ENCODE measurements at places on chromosomes 6 and 20. TPM values are rescaled to one million over a fixed set of nuclear protein-coding genes. Genes with fewer than 3 reads are reported as not detected.
A peak's percentile ranks its signal among the peaks of the same experiment; 100 is the strongest.

GRCh38 chr6:152118224-152118623 is 310.7 kb downstream of the ESR1 start:
- DNase-seq, result no peak

DNA sequence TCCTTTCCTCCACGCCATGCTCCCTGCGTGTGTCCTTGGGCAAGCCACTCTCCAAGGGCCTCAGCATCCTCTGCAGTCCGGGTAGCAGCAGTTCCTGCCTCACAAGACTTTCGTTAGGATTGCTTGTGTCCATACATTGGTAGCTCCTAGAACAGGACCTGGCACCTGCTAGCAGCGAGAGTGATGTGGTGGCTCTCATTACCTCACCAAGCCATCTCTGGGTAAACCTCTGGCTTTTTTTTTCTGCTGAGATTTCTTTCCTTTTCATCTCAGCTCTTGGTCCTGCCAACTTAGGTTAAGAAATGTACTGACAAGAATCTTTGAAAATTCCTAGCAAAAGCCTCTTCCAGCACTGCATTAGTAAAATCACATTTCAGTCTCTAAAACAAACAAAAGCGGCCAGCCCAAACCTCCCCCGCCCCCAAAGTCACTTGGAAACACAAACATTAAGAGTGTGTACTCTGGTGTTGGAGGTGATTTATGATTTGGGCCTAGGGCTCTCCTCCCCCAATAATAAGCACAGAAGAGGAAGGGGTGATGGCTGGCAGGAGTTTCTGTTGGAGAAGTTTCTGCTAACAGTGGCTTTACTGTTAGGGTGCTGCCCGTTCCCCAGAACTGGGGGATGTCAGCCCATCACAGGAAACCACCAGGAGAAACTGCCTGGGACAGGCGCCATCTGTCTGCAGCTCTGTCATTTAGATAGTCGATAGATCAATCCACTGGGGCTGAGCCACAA is 199.2 kb downstream of the CD83 start:
- peak; percentile 30 for DNase-seq

DNA sequence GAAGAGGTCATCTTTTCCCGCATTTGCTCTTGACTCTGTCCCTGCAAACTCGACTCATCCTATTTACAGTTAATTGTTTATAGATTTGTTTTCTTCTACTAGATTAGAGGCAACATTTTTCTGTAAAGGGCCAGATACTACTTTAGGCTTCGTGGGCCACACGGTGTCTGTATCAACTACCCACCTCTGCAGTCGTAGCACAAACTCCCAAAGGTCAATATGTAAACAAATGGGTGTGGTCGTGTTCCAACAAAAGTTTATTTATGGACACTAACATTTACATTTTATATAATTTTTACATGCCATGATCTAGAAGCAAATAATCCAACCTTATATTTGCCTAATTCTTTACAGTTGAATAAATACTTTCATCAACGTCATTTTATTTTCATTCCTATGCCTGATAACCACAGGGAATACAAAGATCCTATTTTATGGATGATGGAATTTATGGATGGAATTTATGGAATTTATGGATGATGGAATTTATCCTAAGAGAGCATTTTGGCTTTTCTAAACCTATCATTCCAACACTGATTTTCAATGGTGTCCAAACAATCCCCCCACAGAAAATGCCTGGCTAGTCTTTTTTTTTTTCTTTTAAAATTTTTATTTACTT is 232.8 kb downstream of the MYLK4 start:
- no peak for DNase-seq

DNA sequence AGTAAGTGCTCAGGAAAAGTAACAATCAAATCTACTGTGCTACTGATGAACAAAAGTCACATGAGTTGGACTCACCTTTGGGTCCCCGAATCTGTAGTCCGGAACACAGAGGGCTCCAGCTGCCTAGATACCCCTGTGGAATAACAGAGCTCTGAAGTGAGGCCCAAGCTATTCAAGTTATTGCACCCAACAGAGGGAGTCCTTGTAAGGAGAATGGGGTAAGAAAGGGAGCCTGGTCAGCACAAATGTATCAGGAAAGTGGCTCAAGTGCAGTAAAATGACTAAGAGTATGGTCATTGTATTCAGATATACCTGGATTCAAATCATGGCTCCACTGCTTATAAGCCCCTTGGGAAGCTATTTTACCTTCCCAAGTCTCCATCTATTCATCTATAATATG is 20.9 kb downstream of the EDN1 start:
- DNase-seq, result no peak

DNA sequence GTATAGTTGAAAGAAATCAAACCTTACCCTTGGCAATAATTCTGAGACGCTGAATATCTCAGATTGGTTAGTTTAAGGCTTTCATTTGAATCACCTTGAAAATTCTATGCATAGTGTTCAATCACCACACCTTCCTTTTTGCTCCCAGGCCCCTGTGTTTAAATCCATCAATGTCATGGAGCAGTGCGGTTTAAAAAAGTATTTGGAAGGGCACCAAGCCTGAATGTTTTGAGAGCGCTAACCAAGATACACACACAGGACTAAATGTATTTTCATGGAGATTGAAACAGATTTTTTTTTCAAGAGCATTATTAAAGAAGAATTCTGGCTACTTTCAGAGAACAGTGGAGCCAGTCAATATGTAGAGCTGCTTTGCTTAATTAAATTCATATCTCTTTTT is 195.7 kb downstream of the CENPW start:
- DNase-seq, result no peak

DNA sequence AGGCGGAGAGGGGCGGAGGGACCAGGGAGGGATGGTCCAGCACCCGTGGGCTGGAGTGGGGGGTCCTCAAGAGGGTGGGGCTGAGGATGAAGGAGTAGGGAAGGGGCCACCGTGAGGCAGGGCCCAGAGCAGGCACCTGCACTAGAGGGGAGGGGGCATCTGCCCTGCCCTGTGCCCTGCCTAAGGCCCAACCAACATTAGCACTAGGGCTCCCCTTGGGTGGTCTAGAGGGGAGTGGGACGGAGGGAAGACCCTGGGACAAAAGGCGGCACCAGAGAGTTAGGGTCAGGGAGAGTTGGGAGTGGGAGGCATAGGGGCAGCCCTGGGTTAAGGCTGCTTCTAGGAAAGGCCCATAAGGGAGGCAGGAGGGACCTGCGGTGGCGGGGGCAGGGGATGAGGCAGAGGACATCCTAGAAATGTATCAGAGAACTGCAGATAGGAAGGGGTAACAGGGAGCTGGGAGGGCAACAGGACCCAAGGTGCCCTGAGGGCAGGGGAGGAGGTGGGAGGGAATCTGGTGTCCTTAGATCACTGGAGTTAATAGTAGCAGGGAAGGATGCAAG is 24.5 kb downstream of the HLA-F start:
- DNase-seq, result no peak

GRCh38 chr6:26022132-26022472 is 59.5 kb downstream of the TRIM38 start:
- peak; percentile 65 for DNase-seq

- no peak for DNase-seq
Measured at GRCh38 chr6:148414836-148415235, 72.2 kb downstream of the SASH1 start.

DNA sequence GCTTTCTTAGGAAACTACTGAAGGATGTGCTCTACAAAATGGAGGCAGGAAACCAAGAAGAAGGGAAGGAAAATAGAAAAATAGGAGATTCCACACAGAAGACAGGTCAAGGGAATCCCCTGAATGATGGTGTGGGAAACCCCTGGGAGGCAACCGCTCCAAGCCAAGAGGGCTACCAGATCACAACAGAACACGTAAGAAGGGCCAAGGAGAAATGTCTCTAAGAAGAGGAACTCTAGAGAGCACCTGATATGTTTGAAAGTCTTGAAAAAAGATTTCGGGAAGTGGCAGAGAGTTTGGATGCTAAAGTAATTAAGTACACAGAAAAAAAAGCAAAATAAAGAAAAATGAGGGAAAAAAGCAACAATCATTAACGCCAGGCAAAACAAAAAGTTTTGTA is 7.1 kb downstream of the KIF13A start:
- DNase-seq, result no peak

Gene TNF
- 92.5 TPM for total RNA-seq

DNA sequence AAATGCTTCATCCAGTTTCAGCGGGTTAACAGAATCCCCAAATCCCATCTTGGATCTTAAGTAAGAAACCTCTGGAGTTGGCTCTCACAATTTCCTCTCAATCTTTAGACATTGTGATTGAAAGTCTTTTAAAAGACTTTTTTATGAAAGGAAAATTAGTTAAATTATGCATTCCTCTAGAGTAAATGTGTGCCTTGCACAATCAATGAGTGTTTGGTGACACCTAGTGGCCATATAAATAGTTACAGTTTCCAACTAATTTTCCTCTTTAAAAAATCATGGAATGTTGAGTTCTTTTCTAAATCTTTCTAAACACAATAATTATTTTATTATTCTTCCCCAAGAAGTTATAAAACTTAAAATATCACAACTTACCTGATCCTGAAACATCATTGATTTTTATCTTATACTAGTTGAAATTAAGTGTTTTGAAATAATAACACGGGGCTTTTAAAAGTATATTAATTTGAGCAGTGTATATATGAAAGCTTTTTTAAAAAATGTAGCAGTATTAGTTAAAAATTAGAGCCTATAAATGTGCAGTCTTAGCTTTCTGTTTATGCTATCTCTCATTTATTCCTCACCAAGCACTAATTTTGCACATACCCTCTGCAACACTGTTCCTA is 66.4 kb downstream of the PKHD1 start:
- DNase-seq, result no peak

DNA sequence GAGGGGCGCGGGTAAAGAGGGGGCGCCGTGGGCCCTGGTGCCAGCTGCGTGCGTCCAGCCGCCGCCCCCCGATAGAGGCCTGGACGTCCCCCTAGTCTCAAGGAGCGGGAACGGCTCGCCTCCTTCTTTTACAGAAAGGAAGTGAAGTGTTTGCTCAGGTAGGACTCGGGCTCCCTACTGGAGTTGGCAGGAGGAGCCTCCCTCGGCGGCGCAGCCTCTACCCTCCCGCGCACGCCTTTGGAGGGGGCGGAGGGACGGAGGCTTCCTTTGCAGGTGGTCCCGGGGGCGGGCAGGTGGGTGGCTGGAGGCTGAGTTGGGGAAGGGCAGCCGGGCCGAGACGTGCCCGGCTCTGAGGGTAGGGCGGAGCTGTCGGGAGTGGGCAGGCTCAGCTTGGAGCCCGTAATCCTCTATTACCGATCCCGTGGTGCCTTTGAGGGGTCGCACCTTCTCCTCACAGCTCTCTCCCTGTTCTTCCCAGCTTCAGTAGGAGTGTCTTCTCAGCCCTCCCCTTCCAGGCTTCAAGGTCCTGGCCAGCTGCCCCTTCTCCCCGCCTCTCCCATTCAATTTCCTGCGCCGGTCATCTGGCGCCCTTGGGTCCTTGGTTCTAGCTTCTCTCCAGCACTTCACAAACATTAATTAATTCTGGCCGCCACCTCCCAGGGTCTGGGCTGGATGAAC is 728 bp downstream of the ITPR3 start:
- peak; percentile 55 for DNase-seq

- DNase-seq, result no peak
Measured at GRCh38 chr6:112193535-112194051, 60.8 kb downstream of the LAMA4 start.

Gene GPR6
- not detected for total RNA-seq

- DNase-seq, result no peak
Measured at GRCh38 chr6:15131651-15132061, 114.2 kb upstream of the JARID2 start.

DNA sequence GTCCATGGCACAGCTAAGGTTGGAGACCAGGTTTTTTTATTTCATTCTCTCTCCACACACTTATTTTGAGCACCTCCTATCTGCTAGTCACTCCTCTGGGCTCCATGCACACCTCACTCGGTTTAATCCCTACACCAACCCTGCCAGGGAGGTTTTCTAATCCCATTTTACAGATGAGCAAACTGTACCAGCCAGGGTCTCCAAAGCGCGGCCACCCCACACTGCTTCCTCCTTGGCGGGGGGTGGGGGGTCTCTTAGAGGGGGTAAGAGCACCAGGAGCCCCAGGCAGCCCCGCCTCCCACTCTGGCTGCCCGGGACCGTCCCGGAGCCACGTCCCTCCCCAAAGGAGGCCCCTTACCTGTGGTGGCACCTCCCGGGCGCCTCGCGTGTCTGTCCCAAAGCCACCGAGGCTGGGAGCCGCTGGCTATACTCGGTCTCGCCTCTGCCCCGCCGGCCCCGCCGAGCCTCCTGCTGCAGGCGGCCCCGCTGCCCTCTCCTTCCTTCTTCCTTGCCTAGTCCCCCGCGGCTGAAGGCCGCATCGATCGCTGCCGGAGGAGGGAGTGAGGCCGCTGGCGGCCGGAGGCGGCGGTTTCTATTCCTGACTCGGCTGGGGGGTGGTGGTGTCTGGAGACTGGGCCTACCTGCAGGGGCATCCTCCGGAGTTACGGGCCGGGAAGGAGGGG is at the start of gene KCNS1:
KCNS1 (minus strand) TSS at position 565 of the 683 bp plus-strand sequence. CDS start 1,891 bp downstream, outside the sequence.
- DNase-seq, result no peak

Gene PNLDC1
- 0.54 TPM for total RNA-seq

DNA sequence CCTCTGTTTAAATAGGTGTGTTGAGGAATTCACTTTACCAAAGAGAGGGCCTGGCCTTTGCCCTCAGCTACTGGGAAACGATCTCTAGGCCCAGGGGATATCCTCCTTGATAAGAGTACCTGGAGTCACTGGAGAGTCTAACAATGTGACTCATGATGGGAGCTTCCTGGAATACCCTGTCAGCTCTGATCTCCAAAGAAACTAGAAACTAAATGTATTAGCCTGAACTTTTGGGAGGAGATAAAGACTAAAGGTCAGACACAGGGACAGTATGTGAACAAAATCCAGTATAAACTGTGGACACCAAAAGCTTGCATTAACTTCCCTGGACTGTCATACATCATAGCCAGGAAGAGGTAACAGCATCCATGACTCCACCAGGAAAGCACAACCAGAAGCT is 148.5 kb downstream of the RNGTT start:
- no peak for DNase-seq

Gene SIGLEC1
- not detected for total RNA-seq

GRCh38 chr20:51955756-51956155 is 153.4 kb upstream of the SALL4 start:
- no peak for DNase-seq

Gene PPP1R3G
- 0.16 TPM for total RNA-seq

Gene TRIM38
- total RNA-seq, result 8.3 TPM

DNA sequence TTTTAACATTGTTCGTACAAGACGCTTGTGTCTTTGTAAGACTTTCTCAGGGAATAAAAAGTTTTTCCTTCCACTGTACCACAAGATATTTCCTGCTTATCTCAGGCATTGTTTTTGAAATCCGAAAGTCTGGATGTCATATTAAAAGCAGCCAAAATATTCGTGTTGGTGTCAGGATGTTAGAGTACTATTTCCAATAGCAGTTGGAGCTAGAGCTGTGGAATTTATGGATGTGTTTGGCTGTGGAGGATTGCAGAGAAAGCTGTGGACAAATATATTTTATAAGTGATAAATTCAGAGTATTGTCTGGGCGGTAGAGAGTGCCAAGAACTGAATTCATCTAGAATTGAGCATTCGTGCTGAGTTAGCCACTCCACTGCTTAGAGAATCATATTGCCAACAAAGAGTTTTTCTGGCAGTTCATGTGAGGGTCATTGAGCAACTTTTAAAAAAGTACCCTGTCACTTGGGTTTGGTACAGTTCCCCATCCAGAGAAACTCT is 57.7 kb downstream of the ZDHHC14 start:
- DNase-seq, result no peak

Measured in activated CD8-positive, alpha-beta T cell treated with anti-CD3 and anti-CD28 coated beads for 36 hours (primary cell).